ENCODE measurements at places on chromosomes 11 and 22. TPM values are rescaled to one million over a fixed set of nuclear protein-coding genes. Genes with fewer than 3 reads are reported as not detected.
A peak's percentile ranks its signal among the peaks of the same experiment; 100 is the strongest.

MS4A6A gene
- total RNA-seq, result not detected

TUBA8 gene
- total RNA-seq, result 6.6 TPM

MFNG gene
- 170 TPM for total RNA-seq

MYOD1 gene
- not detected for total RNA-seq

DDIAS gene
- 6.1 TPM for total RNA-seq

SPDYC gene
- total RNA-seq, result not detected

TRIM51 gene
- not detected for total RNA-seq

PLA2G3 gene
- not detected for total RNA-seq

GRCh38 chr11:70862093-70862492 lies 390.3 kb downstream of the SHANK2 start:
- ATAC-seq, result no peak

GRCh38 chr11:126282736-126283591 lies at the start of gene TIRAP:
Gene TIRAP, plus strand, starts transcription at chr11:126283093. Its CDS starts 7,802 bp downstream, at chr11:126290895.
- peak; percentile 75 for ATAC-seq

- no peak for ATAC-seq
Observed at GRCh38 chr22:31647523-31648320, 14.3 kb downstream of the PISD start.

GRCh38 chr11:63660972-63661371 lies 10.2 kb downstream of the ATL3 start:
- ATAC-seq, result no peak

- peak; percentile 29 for ATAC-seq
Observed at GRCh38 chr11:33575311-33575710, 125.3 kb downstream of the C11orf91 start.

DNA sequence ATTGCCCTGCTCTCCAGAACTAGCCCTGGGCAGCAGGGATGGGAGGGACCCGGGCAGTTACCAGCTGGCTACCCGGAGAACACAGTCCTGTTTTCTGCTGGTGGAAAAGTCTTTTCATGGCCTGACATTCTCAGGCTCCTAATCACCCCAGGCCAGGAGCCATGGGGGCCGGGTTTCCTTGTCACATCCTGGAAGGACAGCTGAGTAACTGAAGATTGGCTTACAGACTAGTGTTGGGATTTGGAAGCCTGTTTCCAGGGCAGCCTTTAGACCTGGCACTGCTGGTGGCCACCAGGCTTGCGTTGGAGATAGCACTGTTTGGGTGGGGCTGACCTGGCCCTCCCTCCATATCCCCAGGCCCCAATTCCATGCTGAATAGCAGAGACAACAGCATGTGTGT lies 349.0 kb downstream of the CTTN start:
- ATAC-seq, result no peak

DNA sequence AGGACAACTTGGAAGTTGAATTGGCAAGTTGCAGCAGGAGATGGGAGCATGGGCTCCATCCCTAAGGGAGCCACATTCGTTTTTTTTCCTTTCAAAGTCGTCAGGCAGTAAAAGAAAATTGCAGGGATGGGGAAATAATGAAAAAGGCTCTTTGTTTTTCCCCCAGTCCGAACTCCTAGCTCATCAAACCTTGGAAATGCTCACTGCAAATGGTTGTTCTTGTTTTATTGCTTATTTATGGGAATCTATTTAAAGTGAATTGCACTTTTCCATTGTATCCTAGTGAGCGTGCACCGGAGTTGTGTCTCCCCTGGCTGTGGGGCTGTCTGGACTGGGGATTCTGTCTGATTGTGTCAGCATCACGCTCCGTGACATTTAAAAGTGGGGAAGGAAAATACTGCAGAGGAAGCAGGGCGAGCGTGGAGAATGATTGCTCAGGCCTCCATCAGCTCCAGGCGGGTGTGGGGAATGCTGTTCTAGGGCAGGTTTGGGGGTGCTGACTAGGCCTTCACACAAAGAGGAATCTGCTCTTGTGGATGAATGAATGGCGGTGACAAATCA lies 306.4 kb downstream of the KIRREL3 start:
- no peak for ATAC-seq

DNA sequence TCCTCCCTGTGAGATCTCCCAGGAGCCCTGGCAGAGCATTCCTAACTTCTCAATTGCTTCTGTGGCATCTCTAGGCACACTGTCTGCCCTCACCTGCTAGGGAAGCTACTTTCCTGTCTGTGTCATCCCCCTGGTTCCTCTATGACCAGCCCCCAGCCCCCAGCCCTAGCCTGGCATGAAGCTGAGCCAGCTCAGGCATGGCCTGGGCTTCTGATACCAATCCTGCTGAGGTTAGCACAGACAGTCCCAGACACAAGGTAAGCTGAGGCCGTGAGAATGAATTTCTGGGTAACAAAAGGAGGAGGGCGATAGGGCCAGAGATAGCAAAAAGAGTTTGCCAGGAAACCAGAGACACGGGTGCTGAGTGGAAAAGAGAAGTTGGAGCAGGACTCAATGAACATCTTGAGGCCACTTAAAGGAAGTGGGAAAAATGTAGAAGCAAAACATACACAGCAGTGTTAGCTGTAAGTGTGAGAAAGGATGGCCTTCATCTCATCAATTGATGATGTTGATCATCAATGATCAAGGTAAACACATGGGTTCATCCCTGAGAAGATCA lies 87.6 kb upstream of the PICALM start:
- ATAC-seq, result no peak

GRCh38 chr11:86551288-86552092 lies 120.9 kb downstream of the ME3 start:
- ATAC-seq, result no peak

GRCh38 chr11:59463190-59463641 lies 6.5 kb downstream of the OR4D6 start:
- no peak for ATAC-seq

GRCh38 chr11:2507945-2508749 lies 63.3 kb downstream of the KCNQ1 start:
- ATAC-seq, result no peak

DNA sequence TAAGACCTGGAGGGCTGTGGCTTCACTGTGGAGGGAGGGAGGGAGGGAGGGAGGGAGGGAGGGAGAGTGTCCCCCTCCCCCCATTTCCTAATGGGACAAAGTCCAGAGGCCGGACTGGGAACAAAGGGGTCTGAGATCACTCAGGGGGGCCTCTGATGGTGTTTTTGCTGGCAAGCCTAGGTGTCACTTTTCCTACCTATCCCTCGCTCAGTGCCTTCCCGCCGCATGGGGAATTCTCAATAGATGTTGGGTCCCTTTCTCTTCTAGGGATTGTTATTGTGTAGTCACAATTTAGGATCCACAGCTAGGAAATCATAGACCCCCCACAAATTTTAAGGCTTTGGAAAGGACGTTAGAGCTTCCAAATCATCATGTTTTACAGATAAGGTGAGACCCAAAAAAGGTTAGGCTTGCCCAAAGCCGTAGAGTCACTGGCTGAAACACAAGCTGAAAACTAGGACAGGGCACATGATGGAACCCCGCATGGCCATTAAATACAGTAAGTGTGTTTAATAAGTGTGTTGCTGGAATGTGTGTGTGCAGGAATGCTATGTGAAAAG lies 4.8 kb upstream of the FTH1 start:
- no peak for ATAC-seq

GRCh38 chr11:113398669-113399430 lies 11.3 kb downstream of the ANKK1 start:
- no peak for ATAC-seq

DNA sequence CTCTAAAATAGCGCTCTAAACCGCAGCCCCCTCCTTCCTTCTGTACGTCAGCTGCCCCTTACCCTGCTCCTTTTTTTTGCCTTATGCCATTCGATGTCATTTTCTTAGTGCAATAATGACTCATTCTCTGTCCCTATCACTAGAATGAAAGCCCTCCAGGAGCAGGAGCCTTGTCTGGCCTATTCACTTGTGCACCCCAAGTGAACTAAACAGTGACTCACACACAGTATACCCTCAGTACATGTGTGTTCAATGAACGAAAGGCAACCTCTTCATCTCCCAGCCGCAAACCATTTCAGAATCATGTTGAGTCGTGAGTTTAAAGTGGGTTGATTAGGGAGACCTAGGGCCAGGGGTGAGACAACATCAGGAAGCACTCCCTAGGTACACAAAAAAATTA lies 50.7 kb upstream of the SPATA19 start:
- peak; percentile 49 for ATAC-seq

DNA sequence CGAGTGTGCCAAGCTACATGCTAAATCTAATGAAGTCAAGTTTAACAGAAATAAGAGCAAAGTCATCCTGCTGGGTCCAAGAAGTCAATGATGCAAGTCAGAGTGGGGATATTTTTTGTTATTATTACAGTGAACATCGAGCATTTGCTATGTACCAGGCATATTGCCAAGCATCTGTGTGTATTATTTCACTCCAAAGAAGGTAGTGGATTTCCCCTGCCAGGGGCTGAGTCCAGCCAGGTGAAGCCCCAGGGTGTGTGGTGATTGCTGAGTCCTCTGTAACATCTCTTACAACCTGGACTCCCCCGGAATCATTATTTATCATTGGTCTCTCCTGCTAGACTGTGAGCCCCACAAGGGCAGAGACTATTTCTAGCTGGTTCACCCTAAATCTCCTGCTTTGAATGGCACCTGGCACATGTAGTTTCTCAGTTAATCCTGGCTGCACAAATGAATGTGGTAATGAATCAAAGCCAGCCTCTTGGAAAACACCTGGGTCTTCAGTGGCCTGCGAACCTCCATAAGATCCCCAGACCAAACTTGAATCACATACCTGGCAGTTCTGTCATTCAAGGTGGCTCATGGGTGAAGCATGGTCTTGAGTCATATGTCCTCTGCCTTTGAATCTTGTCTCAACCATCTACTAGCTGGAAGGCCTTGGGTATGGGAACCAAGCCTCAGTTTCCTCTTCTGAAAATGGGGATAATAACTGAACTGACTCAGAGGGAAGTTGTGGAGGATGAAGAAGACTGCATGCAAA lies 549.2 kb downstream of the MIAT start:
- ATAC-seq, result no peak

GRCh38 chr22:39832627-39833074 lies 60.9 kb downstream of the ENTHD1 start:
- ATAC-seq, result no peak

DNA sequence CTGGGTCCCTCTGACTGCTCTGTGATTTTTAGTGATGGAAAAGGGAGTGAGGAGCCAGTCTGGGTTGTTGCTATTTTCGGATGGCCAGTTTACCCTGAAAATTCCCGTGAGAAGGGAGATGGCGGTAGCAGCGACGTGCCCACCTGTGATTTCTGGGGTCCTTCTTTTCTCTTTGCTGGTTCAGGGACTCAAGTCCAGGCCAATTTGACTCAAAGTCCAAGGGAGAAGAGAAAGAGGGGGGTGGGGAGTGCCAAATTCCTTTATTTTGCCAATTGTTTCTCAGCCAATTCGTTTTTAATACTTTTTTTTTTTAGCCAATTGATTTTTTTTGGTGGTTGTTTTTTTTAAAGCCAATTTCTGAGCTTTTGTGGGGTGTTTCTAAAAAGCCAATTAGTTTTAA lies 6.9 kb downstream of the IGF2 start:
- ATAC-seq, result no peak

DNA sequence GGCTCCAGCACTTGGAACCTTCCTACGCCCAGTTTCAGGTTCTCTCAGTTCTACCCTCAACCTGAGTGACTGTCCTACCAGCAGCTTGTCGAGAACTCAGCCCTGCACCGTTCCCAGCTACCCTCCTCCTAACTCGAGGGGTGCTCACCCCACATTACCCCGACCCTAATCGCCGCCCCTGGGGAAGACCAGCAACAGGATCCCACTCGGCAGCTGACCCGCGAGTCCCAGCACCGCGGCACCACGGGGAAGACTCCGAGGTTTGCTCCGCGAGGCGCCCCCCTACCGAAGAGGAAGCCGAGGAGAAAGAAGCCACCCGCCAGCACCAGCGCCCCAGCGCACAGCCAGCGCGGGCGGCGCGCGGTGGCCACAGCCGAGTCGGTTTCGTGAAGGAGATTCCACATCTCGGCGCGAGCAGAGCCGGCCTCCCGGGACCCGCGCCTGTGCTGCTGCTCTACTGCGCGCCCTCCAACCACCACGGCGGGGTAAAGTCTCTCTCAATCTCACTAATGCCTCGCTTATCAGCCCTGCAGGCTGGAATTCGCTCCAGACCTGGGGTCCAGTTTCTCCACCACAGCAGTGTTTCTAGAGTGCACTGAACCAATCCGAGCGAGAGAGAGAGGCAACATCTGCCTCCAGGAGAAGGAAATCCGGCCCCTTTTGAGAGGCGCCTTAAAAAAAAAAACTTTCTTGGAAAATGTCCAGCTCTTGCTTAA lies at the start of gene FOLH1:
TSS of gene FOLH1 (minus strand) at position 597 of the 716 bp plus-strand sequence. CDS start at position 404, 193 bp downstream.
- peak; percentile 32 for ATAC-seq

- no peak for ATAC-seq
Observed at GRCh38 chr22:49094151-49094550, 733.5 kb downstream of the BRD1 start.

DNA sequence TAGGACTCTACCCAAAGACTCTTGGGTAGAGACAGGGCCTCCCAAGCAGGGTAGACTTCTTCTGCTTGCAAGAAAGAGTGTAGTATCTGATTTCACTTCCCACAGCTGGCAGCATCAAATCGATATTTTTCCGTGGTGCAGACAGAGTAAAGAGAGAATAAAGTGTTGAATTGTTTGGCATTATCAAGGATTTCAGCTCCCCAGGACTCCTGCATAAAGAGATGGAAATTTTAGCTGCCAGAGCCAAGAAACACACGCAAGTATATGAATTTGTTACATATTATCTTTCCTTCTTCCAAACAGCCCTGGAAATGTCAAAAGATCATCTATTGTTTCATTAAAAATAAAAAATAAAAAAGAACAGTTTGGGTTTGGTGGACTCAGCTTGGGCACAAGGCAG lies 136.8 kb downstream of the PKNOX2 start:
- no peak for ATAC-seq

- ATAC-seq, result no peak
Observed at GRCh38 chr22:46663001-46663400, 42.8 kb downstream of the GRAMD4 start.

- no peak for ATAC-seq
Observed at GRCh38 chr11:68137833-68138232, 16.6 kb upstream of the CHKA start.

DNA sequence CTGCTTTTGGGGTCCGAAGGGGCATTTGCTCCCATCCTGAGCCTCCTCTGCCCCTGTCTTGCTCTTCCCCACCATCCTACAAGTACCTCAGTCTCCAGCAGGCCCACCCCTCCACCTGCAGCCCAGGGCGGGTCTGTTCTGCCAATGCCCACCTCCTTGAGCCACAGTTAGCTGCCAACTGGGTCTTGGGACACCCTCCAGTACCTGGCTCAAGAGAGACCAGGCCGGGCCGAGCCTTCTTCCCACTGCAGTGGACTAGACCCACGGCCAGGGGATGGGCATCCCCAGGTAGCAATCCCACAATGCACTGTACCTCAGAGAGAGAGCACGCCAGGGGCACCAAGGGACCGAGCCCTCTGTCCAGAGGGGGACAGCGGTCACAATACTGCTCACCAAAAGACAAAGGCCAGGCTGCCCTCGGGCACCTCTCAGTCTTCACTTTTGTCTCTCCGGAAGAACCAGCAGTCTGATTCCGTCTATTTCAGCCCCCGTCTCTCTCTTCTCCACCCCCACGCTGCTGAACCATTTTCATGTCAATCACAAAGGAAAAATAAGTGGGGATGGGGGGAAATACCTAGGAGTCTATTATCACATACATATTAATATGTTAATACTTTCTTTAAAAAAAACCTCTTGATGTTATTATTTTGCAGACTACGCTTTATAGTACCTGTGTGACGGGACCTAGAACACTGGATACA lies 51.7 kb downstream of the SYT13 start:
- ATAC-seq, result no peak
